ENCODE measurements at places on chromosomes 5 and 9.

DNA sequence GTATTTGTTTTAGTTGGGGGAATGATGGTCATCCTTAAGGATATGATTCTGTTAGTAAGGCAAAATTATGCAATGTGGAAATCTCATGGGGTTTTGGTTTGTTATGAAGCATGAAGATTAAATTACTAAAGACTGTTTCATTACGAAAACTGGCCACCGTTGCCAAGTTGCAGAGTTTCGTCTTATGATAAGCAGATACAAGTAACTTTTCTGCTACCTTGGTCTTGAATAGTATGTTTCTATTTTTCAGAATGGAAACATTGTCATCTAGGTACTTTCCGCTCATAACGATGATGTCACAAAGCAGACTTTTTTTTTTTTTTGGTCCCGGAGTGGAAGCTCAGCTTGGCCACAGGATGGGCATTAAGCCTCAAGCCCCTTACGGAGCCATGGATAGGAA is 4.2 kb downstream of the CCNI2 start:
- DNase-seq: peak; percentile 76

DNA sequence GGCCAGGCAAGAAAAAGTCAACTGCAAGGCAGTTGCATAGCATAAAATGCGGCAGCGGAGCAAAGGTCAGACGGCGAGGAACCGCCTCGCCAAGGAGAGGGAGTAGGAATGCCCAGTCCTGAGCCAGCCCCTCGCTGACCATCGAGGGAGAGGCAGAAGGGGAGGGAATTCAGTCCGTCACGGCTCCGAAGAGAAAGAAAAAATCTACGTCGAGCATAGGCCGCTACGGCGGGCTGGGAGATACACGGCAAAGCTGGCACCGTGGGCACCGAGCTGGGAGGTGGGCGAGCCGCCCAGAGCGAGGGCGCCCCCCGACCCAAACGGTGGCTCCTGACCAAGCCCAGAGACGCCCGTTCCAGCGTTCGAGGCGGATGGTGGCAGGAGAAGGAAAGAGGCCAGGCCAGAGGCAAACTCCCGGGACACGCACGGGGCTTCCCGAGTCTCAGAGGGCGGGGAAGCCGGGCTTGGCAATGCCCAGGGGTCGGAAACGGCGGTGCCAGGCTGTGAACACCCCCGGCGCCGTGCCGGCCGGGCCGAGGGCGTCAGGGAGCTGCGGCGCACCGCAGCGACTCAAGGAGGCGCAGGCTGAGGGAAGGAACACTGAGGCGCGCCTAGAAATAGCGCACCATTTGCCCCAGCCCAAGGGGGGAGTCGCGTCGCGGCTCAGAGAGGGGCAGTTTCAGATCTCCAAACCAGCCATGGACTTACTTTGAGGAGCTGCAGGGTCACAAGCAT is 518 bp downstream of the SPRY4 start:
- DNase-seq: peak; percentile 29

- no peak for DNase-seq
These were observed 286.6 kb upstream of the POU5F2 start for GRCh38 chr5:94028001-94028400.

- no peak for DNase-seq
These were observed 45.8 kb upstream of the GRAMD2B start for GRCh38 chr5:126377424-126377823.

DNA sequence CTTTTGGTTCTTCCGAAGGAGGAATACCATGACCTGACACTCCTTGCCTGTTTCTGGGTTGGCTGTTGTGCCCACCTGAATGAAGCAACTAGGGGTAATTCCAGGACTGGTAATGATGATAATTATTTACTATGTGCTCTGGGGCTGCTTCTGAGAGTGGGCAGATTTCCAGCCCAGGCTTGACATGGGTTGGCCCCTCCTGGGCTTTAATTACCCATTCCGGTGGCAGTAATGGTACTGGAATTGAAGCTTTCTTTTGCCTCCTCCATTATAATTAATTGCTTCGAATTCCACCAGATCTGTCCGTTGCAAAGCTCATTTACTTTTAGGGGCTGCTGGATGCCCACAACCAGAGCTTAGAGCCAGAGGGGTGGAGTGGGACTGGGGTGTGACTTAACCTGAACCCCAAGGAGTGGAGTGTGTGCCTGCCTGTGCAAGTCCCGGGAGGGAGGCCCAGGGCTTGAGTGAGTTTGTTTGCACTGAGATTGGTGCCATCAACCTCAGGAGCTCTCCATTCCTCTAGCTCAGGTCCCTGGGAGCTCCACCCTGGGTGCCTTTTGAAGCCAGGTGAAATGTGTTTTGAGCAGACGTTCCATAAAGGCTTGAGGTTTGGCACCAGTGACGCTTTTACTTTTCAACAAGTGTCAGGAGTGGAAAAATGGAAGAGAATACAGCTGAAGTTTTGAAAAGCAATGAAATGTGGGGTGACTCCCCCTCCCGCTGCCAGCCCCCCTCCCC is 214.6 kb downstream of the PDZD2 start:
- no peak for DNase-seq

- peak; percentile 85 for DNase-seq
These were observed 564.0 kb upstream of the KLF4 start for GRCh38 chr9:108053555-108054061.

DNA sequence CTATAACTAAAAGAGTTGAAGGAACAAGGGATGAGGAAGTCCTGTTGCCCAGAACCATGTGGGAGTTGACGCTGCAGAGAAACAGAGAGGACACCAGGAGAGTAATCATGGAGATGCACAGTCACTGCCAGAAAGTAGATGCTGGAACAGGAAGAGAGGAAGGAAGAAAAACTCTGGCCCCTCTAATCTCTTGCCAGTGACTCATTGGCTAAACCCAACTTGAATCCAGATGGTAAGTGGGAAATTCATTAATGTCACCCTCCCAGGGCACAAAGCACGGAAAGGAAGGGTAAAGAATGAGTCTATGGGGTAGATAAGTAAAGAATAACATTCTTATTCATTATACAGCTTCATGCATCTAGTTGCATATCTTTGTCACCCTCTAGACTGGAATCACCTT is 631.9 kb downstream of the PRELID2 start:
- DNase-seq: no peak

DNA sequence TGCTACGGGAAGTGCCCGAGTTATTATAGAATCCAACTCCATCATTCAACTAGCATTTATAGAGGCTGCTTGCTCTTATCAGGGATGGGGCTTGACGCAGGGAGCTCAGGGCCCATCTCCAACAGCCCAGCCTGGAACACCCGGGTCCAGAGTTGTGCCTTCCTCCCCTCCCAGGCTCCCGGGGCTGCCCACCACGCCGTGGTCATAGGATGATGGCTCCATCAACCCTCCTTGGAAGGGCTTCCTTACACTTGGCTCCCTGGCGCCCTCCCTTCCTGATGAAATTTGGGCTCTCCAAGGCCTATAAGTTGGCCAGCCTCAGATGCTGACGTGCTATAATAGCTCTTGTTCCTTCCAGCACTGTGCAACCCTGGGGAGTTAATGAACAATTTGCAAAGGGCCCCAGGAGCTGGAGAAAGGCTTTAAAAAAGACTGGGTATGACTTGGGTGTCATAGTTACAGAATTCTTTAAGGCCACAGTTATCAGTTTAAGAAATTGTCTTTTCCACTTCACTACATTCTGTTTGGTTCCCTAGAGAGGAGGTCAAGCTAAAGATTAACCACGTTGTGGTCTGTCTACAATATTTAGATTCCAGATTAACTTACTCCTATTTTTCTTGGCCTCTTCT is 42.5 kb upstream of the GADD45G start:
- no peak for DNase-seq

- DNase-seq: no peak
These were observed 24.9 kb downstream of the LMX1B start for GRCh38 chr9:126638571-126639132.
